ENCODE measurements at places on chromosomes 6 and 20.

GRCh38 chr6:108395297-108395696 is 100.4 kb downstream of the AFG1L start:
- DNase-seq = no peak

DNA sequence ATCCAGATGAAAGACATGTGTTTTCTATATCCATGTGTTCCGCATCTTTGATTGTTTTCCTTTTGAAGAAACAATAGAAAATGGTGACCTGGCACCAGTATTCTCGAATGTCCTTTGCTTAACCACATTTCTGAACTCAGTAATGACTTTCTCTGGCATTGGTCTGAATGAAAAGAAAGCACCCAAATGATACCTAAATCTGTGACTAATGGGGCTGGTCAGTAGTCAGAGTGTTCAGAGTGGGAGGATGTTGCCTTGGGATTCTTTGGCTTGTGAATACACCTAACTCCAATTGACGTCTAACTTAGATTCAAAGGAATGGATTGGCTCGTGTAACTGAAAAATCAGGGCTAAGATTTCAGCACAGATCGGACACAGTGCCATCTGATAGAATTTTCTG is 27.1 kb downstream of the PARD6B start:
- no peak for DNase-seq

GRCh38 chr20:362271-363254 is 15.7 kb downstream of the NRSN2 start:
- DNase-seq = peak; percentile 72

- no peak for DNase-seq
Observed at GRCh38 chr20:10654630-10655029, 19.2 kb downstream of the JAG1 start.

- DNase-seq = no peak
Observed at GRCh38 chr6:113819169-113819830, 37.8 kb upstream of the MARCKS start.

Measured in cerebellar nuclear complex (tissue), 1 donor.